ENCODE measurements at places on chromosomes 12 and 14. TPM values are rescaled to one million over a fixed set of nuclear protein-coding genes. Genes with fewer than 3 reads are reported as not detected.
A peak's percentile ranks its signal among the peaks of the same experiment; 100 is the strongest.

DNA sequence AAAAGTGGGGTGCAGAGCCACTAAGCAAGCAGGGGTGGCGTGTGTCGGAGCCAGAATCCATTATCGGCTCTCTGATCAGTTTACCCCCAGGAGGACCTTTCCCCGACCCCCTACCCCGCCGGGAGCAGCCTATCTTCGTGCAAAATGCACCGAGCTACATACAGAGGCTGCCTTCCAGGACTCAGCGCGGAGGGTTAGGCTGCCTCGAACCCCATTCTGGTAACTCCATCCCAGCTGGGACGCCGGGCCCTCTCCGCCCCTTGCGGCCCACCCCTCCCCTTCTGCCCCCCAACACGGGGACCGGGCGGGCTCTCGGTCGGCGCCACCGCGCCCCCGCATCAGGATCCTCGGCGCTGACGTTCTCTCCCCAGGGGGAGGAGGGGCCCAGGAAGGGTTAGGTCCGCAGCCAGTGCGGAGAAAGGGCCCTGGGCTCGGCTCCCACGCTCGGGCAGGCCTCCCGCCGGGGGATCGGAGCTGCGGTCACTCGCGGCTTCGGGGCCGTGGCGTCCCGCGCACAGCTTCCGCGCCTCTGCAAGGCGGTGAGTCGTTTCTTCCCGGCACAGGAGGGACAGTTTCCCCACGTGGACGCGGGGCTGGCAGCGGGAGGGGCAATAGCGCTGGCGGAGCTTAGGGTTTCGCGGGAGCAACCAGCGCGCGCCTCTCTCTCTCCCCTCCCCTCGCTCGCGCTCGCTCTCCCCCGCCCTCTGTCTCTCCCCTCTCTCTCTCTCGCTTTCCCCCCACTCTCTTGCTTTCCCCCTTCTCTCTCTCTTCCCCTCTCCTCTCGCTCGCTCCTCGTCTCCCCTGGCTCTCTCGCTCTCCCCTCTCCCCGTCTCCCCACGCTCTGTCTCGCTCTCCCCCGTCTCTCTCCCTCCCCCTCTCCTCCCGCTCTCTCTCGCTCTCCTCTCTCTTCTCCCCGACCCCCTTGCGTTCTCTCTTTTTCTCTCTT is 12.5 kb upstream of the MAP3K9 start:
- peaks cover 13% of the 10 kb centered on the region for H3K4me1 ChIP-seq
- no peak overlapping the region for H3K27ac ChIP-seq
- no peaks in the 10 kb centered on the region for H3K36me3 ChIP-seq
- peaks cover 45% of the 10 kb centered on the region for H3K27me3 ChIP-seq

GRCh38 chr14:102532204-102532658 is 22.7 kb upstream of the ANKRD9 start:
- DNase-seq: no peak
- no peaks in the 10 kb centered on the region for H3K27me3 ChIP-seq
- H3K27ac ChIP-seq: no peak overlapping the region

DNA sequence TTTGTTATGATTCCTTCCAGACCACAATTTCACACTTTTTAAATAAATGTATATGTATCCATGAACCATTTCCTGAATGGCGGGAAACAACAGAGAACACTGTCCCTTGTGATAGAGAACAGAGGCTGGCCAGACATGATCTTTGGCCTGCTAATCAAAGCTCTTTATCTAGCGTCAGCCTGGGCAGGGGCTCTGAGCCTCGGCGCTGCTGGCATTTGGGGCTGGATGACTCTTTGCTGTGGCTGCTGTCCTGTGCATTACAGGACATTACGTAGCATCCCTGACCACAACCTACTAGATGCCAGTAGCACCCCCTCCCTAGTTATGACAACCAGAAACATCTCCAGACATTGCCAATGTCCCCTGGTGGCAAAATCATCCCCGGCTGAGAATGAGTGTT is 77.7 kb downstream of the DNAH10 start:
- H3K27me3 ChIP-seq: peaks cover 3% of the 10 kb centered on the region
- no peaks in the 10 kb centered on the region for H3K36me3 ChIP-seq
- H3K4me1 ChIP-seq: no peaks in the 10 kb centered on the region
- no peak overlapping the region for H3K4me3 ChIP-seq
- no peak for DNase-seq
- no peak overlapping the region for H3K27ac ChIP-seq

GRCh38 chr12:11067514-11067913 is 5.4 kb upstream of the TAS2R46 start:
- H3K27me3 ChIP-seq: no peaks in the 10 kb centered on the region
- H3K4me1 ChIP-seq: no peaks in the 10 kb centered on the region
- DNase-seq: peak; percentile 76
- no peak overlapping the region for H3K4me3 ChIP-seq

- H3K27me3 ChIP-seq: no peaks in the 10 kb centered on the region
- H3K36me3 ChIP-seq: peaks cover 25% of the 10 kb centered on the region
- H3K4me1 ChIP-seq: peaks cover 35% of the 10 kb centered on the region
- no peak for DNase-seq
These were observed 32.3 kb downstream of the ACADS start for GRCh38 chr12:120757949-120758348.

Gene CEBPE
- 0.13 TPM for total RNA-seq

Gene PSEN1
- 32.3 TPM for total RNA-seq

Gene RNASE4
- total RNA-seq: 18.4 TPM

Gene CD69
- total RNA-seq: 0.93 TPM

Gene RAPGEF3
- 11.5 TPM for total RNA-seq

Gene LRRC9
- total RNA-seq: 0.27 TPM
